ENCODE measurements at places on chromosomes 7 and 10.
A peak's percentile ranks its signal among the peaks of the same experiment; 100 is the strongest.

GRCh38 chr7:87735360-87735759 lies 107.2 kb downstream of the RUNDC3B start:
- no peak for DNase-seq

DNA sequence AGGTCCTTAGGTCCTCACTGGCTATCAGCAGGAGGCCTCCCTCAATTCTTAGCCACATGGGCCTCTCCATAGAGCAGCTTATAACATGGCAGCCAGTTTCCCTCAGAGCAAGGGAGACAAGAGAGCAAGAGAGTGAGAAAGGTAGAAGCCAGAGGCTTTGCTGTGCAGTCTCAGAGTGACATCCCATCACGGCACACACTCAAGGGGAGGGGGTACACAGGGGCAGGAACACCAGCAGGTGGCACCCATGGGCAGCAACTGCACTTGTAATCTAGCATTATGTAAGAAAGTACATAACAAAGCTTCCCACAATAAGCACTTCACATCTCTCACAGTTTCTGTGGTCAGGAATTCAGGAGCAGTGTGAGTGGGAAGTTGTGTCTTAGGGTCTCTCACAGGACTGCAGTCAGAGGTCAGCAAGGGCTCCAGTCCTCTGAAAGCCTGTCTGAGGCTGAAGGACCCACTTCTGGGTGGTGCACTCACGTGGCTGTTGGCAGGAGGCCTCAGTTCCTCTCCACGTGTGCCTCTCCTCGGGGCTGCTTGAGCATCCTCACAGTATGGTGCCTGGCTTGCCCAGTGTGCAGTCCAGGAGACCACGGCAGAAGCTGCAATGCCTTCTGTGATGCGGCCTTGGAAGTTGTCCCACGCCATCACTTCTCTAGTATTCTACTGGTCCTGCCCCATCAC lies 159.4 kb downstream of the OAT start:
- peak; percentile 51 for DNase-seq

DNA sequence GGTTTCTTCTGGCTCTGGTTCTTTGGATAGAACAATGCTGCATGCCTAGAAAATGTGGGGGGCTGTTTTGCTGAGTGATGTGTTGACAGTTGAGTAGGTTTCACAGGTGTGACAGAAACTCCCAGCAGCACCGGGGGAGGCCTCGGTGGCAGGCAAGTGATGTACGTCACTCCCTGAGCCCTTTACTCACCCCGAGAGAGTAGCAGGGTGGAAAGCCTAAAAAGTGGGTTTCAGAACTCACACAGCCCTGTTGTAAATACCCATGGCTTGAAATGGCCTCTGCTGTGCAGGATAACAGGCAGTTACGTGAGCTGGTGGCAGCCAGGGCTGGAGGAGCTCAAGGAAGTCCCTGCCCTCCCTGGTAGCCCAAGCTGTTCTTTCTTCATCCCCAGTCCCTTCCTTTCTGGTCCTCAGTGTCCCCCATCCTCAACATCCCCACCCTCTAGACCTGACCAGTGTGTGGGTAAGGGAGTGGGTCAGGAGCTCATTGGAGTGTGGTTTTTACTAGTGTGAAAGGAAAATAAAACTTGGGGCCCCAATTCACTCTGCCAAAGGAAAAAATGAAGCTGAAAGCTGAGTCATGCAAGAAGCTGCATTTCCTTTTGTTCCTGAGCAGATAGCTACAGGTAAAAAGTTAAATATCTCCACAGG lies 258.1 kb downstream of the STK31 start:
- DNase-seq: no peak

- no peak for DNase-seq
Observed at GRCh38 chr10:85621562-85621961, 745.0 kb downstream of the GRID1 start.

GRCh38 chr7:23076772-23077171 lies 28.8 kb upstream of the KLHL7 start:
- DNase-seq: no peak

DNA sequence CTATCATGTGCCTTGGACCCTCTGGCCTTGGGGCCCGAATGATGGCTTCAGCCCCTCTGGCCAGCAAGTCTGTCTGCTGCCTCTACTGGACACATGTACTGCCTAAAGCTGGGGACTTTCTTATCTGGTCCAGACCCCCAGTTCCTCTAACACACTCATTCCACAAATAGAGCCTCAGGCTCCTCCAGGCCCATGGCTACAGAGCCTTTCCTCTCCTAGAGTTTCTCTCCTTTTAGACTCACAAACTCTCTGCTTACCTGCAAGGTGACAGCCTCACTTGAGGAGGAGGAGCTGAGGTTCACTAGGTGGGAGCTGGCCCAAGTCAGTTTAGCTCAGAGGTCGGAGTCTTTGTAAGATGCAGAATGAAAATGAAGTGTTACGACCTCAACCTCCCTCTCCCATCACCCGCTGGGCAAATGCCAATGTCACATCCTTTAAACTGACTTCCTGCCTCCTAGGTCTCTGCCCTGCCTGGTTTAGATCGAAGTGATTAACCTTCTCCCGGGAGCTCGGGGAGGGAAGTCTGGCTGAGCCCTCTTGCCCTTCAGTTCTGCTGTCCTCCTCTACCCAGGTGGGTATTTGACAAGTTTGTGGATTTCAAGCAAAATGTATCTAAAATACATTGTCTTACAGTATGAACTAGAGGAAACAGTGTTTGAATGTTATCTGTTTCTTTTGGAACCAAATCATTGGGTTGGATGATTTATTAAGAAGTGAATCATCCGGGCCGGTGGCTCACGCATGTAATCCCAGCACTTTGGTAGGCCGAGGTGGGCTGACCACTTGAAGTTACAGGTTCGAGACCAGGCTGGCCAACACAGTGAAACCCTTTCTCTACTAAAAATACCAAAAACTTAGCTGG lies 71.9 kb upstream of the TNS3 start:
- peak; percentile 53 for DNase-seq

DNA sequence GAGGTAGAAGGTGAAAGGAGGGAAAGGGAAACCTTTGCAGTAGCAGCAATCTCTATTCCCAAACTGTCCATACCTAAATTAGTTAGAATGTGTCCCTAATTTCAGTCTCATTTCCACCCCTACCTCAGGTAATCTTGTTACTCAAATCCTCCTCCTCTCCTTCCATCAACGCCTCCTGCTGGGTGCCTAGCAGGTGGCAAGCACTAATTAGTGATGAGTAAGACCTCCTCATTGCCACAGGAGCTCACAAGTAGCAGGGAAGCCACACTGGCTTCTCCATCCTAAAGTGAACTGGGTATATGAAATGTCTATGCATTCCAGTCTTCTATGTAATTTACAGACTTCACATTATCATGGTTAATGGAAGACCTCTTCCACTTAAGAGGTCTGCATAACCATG lies 25.7 kb upstream of the FAM133B start:
- DNase-seq: no peak

- DNase-seq: no peak
Observed at GRCh38 chr10:43753397-43754061, 104.8 kb upstream of the ZNF32 start.

DNA sequence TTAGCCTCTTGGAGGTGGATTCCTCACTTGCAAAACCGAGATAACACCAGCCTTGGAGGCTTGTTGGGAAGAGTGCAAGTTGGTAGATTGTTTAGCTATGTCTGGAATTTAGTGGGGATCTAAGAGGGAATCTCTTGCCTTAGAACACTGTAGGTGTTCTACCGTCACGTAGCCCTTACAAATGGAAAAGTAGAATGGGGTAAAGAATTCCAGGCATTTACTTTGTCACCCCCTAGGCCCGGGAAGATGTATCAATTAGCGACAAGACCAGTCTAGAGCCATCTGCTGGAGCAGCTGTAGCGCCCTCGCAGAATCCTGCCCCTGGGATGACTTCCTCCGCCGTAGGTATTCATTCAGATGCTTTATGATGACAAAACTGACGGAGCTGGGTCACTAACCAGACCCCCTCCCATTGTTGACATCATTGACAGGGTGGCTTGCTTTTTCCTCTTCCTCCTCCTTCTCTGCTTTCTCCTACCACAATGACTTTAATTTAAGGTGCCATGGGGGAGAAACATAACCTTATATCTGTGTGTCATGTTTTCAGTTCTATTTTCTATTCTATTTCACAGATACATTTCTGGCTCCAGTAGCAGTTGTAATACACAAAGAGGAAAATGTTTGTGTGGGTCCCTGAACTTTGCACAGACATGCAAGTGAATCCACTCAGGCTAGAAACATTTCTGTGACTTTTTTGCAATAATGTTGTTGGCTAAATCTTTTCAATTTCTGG lies 262.6 kb upstream of the LYZL1 start:
- DNase-seq: no peak

- no peak for DNase-seq
Observed at GRCh38 chr10:114609518-114610426, 48.3 kb downstream of the ABLIM1 start.

- no peak for DNase-seq
Observed at GRCh38 chr10:4028027-4028471, 243.0 kb upstream of the KLF6 start.

GRCh38 chr7:129122078-129122750 lies 22.3 kb upstream of the TSPAN33 start:
- no peak for DNase-seq

DNA sequence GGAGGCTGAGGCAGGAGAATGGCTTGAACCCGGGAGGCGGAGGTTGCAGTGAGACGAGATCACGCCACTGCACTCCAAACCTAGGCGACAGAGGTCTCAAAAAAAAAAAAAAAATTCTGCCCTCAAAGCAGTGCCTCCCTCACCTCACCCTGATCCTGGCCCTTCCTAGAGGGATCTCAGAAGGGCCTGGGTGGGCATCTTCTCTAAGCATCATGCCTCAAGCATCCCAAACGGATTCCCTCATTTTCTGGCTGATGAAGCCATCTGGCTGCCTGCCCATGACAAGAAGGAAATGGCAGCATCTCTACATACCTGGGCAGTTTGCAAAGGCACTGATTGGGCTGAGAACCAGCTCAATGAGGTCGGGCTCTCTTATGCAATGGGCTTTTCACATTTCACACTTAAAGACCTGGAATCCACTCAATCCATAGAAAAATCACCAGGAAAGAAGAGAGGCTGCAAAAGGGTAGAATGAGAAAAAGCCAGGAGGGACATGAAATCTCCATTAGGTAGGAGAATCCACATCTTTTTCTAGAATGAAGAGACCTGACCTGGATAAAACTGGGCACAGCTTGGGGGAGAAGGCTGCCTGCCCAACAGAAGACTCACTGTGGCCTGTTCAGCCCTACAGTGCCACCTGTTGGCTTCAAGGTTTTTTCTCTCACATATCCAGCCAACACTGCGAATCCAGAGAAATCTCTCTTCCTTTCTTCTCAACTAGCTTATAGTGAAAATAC lies 48.1 kb downstream of the PDLIM1 start:
- DNase-seq: peak; percentile 62
